ENCODE measurements at places on chromosomes 6 and 20.

- peak; percentile 8 for DNase-seq
These were observed 129.2 kb upstream of the PRND start for GRCh38 chr20:4592316-4593148.

- no peak for DNase-seq
These were observed 385.2 kb downstream of the KIF16B start for GRCh38 chr20:16187956-16188616.

DNA sequence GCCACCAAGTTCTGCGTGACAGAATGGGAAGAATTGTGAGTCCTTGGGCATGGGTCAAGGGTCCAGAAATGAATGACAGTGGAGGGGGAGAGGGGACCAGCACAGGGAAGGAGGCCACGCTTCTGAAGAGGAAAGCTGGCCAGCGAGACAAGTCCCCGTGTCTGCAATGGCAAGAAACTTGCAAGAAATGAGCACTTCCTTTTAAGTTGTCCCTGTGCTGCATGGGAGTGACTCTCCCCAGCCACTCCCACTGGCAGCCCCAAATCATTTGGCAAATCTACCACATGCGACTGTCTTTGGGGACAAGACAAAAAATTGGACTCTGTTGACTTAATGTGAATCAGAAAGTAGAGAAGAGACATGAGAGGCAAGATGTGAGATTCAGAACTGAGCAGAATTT lies 242.2 kb upstream of the RREB1 start:
- DNase-seq = no peak

- DNase-seq = no peak
These were observed 2.5 kb downstream of the AKIRIN2 start for GRCh38 chr6:87699576-87699975.

- no peak for DNase-seq
These were observed 767 bp upstream of the PAX1 start for GRCh38 chr20:21704408-21705385.

DNA sequence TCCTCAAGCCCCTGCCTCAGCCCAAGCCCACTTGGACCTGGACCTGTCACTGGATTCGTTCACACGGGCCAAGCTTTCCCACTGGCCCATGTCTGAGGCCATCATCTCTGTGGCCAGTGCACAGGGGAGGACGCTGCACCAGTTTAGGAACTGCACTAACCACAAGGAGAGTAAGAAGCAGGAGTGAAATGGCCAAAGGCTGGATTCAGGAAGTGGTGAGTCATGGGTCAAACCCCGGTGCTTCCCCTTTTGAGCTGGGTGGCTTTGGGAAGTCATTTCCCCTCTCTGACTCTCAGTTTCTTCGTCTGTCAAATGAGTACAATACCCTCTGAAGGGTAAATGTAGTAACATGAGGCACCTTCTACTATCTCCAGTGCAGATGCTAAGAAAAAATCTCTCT lies 87.9 kb downstream of the CD40 start:
- no peak for DNase-seq

- DNase-seq = no peak
These were observed 3.9 kb downstream of the APOBEC2 start for GRCh38 chr6:41056768-41057490.

DNA sequence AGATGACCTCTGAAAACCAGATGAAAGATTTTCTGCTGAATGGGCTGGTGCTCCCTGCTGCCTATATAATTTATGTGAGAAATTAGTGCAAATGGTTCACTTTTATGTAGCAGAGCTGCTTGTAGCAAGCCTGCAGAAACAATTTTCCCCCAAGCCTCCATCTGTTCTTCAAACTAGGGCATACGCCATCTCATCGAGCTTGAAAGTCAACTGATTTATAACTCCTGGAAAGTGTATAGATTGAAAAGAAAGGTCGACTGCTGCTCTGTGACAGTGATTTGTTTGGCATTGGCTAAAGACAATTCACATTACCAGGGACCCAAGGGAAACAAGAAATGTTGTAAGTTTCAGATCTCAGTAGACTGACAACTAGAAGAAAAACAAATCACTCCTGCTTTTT lies 93.3 kb downstream of the PACRG start:
- DNase-seq = no peak

DNA sequence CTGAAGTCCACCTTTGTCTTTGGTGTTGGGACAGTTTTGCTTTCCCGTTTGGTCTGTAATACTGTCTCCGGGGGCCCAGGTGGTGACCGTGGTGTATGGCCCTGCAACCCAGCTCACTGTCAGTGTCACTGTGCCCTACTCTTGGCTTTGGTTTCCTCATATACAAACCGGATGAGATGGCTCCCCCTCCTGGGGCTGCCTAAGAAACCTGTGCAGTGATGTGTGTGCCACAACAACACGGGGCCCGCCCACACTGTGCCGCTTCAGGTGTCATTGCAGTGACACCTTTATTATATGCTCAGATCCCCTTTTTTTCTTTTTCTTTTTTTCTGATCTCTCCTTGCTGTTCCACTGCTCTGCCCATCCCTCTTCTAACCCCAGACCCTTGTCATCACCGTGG lies 73.9 kb downstream of the RAMACL start:
- DNase-seq = peak; percentile 11

- DNase-seq = no peak
These were observed 796 bp upstream of the RREB1 start for GRCh38 chr6:7106752-7107577.

- DNase-seq = no peak
These were observed 26.1 kb upstream of the KCNB1 start for GRCh38 chr20:49508435-49509199.

GRCh38 chr6:169798764-169799473 lies 47.5 kb downstream of the ERMARD start:
- no peak for DNase-seq

DNA sequence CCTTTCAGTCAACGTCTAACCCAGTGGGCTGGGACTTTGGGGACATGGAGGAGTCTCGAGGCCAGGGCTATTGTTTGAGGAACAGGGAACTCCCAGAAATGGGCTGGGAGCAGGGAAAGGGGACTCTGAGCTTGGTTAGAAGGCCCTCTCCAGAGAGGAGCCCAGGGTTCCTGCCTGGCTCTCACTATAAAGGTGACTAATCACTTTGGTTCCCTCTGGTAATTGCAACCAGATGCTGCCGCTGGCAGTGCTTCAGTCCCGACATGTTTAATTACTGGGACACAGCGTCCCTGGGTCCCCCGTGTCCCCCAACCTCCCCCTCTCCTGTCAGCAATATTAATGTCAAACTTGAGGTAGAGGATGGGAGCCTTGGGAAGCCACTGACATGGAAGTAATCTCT lies 5.0 kb upstream of the GDF5 start:
- DNase-seq = no peak

DNA sequence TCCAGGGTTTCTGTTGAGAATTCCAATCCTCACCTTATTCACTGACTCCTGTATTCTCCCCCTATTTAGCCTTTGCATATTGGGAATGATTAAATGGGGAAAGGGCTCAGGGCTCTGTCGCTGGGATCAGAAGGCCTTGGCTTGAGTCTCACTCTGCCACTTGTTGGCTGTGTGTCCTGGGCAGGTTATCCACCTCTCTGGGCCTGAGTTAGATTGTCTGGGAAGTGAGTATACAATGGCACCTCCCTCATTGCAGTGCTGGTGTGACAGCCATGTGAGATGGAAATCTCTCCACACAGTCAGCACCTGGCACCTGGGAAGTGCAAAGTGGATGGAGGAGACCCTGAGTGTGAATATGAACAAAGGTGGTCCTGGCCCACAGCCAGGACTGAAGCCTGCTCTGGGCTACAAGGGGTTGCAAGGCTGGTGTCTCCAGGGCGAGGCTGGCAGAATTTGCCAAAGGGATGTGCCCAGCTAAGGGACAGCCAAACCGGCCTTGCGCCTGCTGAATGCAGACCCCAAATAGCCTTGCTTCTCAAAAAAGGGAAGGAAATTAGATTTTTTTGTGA lies 200.0 kb upstream of the PMEPA1 start:
- DNase-seq = no peak

DNA sequence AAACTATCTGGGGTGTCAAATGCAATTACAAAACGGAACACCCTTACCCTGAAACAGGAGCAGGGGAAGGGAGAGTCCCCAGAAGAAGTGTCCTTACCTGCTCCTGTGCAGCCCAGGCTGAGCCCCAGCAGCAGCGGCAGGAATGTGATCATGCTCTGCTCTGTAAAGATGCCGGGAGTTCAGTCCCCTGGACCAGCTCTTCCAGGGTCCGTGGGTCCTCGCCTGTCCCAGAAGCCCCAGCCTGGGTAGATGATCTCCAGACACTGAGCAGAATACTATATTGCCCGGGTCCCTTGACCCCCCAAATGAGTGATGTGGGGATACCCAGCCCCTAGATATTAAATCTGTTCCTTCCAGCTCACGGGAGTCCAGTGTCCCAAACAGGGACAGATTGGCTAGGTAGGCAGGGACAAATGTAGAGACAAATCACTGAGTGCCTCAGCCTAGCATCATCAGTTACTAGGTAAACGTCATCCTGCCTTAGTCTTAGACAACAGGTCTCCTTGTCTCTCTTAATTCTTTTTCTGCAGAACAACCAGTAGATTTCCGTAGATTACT lies at the start of gene HLA-DMB:
TSS of gene HLA-DMB (minus strand) at position 373 of the 558 bp plus-strand sequence. CDS start at position 152, 221 bp downstream.
- DNase-seq = no peak

GRCh38 chr20:38143646-38144554 lies 21.2 kb downstream of the TGM2 start:
- no peak for DNase-seq

- DNase-seq = no peak
These were observed 41.3 kb downstream of the TGM3 start for GRCh38 chr20:2337142-2337541.

DNA sequence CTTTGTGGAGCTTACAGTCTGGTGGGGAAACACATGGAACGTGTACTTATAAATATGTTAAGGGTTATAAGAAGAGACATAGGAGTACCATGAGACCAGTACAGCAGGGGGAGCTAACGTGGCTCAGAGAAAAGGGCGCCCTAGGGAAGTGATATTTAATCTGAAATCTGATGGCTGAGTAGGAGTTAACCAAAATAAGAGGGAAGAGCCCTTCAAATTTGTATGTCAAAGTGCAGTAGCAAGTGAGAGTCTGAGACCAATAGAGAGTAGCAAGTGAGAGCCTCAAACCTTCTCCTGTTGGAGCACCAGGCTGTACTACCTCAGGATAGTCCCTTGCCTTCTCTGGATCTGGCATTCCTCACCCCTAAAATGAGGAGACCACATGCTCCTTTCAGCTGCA lies 6.1 kb upstream of the PKIG start:
- DNase-seq = no peak

DNA sequence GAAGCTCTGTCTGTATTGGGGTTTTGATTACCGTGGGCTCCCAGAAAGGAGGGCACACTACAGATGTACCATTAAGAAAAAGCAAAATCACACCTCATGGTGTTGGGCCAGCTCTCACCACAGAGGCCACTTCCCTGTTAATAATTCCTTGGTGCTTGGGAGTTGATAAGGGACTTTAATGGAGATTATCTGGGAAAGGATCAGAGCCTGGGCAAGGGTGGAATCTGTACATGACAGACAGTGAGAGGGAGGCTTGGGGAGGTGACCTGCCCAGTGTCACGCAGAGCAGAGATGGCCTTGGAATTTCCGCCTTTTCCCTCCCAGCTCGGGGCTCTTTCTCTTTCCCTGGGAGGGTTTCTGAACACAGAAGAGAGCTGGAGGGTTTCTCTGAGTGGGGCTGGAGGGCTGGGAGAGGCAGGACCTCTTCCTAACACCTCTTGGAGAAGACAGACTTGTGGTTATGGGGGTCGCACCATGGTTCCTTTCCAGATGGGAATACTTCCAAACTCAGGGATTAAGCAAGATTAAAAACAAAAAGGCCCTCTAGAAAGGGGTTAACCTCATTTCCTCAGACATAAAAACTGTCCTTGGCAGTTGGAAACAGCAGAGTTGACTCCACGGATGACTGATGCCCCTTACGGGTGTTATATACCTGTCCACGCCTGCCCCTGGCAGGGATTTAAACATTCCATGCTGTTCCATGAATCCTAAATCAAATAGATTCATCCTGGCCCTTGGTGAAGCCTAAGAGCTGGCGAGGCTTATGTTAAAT lies 16.8 kb upstream of the KCNK16 start:
- DNase-seq = no peak

GRCh38 chr6:152905551-152906299 lies 77.1 kb downstream of the FBXO5 start:
- DNase-seq = no peak

- no peak for DNase-seq
These were observed 435.0 kb downstream of the HAO1 start for GRCh38 chr20:7505152-7505834.

GRCh38 chr6:51141080-51141479 lies 322.4 kb downstream of the TFAP2B start:
- no peak for DNase-seq

DNA sequence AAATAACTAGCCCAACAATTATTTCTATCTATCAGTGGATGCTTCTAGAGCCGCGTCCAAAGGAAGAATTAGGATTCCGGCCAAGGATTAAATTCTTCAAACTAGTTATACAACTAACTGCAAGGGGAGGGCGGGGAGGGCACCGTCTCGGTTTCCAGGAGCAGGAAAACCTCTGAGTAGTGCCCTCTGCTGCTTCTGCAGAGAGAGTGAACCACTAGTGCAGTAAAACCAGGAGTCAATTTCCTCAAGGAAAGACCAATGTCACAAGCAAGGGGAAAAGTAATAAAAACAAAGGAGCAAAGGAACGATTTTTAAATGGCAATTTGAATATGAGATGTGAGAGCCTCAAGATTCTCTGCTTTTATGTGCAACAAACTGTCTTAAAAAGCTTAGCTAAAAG lies 16.5 kb upstream of the UBE2J1 start:
- no peak for DNase-seq
